Hippocampal formation (tissue), 2 donors: ENCODE measurements at places on chromosomes 4 and X.

GRCh38 chr4:128847082-128847724, 37.7 kb downstream of the JADE1 start:
- no peak for DNase-seq

DNA sequence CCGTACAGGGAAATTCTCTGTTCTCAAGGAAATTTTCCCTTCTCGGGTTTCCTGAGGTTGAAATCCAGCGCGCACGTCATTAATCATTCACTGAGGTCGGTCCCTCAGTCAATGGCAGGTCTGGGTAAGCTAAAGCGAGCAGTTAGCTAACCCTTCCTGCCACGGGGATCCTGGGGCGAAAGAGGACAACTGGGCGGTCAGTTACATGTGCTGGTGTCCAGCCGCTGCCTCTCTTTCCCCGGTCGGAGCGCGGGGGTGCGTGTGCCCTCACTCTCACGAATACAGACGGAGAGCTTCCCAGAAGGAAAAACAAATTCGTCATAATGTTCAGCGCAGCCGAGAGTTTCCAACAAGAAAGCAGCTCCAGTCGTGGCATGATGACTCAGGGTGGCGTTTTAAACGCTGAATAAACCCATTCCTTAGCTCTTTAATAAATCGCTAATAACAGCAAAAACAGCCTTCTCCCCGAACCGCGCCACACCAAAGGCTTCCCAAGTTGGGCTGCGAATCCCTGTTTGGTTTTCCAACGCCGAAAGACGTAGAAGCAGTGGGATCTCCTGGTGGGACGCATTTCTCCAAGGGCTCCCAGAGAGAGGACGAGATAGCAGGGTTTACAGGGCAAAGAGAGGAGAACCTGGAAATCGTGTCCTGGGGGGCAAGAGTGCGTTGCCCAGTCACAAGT, 752 bp upstream of the FGF5 start:
- DNase-seq = no peak

DNA sequence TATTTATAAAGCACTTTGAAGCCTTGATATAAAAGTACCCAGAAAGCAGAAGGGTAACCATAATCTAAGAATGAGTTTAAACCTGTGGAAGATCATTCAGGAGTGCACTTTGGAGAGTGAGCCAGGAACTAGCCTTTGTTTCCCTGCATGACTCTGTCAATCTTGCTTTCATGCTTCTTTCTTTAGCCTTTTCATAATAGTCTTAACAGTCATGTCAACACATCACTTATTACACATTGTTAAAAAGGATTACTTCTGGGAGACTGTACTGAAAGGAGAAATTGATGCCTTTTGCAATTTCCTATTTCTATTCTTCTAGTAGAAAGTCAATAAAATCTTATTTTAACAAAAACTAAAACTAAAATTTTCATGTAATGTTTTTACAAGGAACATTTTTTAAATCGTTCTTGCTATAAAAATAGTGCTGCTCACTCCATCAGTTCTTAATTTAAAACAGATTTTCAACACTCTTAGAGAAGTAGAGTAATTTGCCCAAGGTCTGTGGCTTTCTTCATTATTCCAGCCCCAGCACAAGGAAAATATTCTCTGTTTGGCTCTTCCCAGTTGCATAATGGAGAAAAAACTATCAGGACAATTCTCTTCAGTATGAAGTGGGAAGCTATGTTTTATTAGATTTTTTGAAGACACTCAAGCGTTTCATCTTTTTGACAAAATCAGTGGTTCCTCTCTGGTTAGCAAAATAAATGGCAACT, 35.4 kb upstream of the SPP1 start:
- DNase-seq = no peak

DNA sequence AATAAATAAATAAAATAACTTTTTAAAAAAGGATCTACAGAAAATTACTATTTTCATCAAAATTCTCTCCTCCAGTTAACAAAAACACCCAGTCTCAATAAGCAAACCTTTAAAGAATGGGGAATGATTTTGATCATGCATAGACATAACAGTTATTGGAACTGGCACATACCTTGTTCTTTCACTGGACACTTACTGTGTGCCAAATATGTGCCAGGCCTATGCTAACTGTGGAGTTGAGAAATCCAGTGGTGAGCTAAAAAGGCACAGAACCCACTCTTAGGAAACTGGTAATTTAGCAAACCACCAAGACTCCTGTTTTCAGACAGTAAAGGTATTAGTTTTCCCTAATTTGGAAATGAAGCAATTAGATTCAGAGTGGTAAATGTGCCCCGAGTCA, 39.1 kb downstream of the CLOCK start:
- DNase-seq = no peak

DNA sequence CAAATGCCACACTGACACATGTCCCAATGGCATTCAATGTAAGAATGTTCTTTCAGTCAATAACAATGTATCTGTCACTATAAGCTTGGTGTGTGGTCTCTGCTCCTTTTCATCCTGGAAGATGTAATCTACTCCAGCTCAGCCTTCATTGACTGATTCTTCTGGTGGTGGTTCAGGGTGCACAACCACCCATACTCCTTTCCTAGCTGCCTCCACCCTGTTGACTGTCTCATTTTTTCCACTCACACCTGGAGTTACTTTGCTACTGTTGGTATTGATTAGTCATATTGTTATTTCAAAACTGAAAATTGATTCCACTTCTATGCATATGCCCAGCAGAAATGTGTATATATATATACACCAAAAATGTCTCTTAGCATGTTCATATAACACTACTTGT, 140.5 kb downstream of the ASB9 start:
- DNase-seq = no peak

- DNase-seq = no peak
Measured at GRCh38 chrX:13917507-13917906, 100.6 kb upstream of the GPM6B start.

- no peak for DNase-seq
Measured at GRCh38 chrX:17549107-17549651, 174.2 kb downstream of the NHS start.

DNA sequence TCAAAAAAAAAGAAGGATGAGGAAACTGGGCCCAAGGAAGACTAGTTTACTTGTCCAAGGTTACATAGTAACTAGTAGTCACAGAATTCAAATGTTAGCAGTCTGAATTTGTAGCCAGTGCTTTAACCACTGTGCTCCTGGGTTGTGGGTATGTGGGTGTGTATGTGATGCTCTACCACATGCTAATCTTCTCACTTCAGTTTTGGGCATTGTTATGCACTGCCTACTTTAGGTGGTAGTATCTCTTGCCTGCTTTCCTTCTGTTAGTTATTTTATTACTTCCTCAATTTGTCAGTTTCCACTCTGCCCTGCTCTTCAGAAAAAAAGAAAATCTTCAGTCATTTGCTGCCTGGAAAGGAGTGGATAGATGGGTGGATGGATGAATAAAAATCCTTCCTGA, 219.2 kb downstream of the RPA4 start:
- DNase-seq = no peak

DNA sequence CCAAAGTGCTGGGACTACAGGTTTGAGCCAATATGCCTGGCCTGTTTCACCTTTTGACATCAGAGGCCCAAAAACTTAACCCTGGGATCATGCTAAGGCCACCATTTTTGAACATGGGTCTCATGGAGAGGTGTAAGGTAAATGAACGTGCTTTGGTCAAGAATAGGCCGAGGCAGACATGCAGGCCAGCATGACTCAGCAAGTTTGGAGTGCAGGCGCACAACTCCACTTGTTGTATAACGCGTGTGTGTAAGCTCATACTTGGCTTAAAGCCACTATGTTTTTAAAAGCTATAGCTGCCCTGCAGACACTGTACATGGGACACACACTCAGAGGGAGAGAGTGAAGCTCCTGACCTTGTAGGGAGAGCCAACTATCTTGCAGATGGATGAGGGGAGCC, 43.8 kb upstream of the HPSE start:
- no peak for DNase-seq

DNA sequence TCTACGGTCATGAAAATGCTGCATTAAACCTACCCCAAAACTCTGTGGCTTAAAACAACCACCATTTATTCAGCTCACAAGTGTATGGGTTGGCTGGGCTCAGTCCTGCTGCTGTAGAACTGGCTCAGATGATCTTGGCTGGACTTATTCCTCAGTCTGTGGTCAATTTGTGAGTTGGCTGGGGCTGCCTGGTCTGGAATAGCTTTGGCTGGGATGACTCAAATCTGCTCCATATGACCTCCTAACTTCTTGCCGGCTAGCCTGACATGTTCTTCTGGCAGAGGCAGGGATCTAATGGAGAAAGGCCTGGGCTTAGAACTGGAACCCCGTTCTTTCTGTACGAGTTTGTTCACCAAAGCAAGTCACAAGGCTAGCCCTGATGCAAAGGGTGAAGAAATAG, 71.7 kb downstream of the CFAP299 start:
- DNase-seq = no peak

- DNase-seq = peak; percentile 64
Measured at GRCh38 chr4:88818631-88819470, 121.2 kb upstream of the NAP1L5 start.

GRCh38 chr4:177225605-177226004, 84.1 kb upstream of the NEIL3 start:
- DNase-seq = no peak

DNA sequence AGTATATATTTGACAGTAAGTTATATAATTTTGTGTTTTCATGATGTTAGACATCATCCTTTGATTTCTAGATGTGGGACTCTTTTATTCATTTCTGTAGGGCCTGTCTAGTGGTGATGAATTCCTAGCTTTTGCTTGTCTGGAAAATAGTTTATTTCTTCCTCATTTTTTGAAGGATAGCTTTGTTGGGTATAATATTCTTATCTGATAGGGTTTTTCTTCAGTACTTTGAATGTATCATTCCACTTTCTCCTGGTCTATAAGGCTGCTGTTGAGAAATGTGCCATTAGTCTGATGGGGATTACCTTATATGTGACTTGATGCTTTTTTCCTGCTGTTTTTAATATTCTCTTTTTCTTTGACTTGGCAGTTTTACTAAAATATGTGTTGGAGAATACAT, 1104.5 kb downstream of the FAT4 start:
- DNase-seq = no peak

DNA sequence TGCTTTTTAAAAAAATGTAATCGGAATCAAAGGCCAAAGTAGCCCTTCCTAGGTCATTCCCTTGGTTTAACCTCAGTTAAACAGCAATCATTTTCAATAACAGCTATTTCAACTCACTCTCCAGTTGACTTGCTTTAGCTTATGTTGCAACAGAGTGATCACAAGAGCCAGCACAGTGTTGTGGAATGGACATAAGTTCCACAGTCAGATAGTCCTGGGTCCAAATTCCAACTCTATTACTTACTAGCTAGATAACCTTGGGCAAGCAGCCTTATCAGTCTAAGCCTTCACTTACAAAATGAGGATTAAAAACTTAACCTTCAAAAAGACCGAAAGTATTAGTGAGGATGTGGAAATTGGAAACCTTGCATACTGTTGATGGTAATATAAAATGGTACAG, 9.2 kb upstream of the GPC3 start:
- no peak for DNase-seq

DNA sequence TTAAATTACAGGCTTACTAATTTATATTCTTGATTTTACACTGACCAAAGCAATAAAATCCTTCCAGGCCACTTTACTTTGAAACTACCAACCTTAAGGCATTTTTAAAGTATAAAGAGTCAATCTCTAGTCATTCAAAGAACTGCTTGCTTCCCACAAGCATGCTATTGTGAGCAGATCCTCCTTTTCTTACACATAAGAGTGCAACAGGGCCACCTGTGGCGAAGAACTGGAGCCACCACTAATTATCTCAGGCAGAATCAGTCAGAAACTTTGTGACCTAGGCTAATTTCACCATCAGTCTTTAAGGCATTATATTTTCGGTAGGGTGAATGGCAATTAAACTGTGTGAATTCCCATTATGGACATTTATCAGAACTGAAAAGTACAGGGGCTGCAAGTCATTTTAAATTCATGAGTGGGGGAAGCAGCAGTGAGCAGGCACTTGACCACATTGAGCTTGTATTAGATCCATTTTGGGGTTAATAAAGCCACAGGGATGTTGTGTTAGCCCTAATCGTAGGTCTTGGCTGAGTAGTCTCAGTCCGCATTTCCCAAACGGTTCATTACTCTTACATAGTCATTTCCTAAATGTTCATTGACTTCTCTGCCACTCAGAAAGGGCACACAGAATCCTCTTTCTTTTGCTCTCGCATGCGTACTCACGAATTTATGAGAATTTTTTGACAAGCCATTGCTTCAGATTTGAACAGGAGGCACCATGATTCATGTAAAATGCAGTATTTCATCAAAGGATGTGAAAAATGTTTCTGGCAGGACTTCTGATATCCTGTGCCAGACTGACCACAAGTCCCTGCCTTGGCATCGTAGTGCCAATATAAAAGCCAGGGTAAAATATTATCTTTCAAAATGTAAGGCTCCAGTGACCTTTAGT, 39.8 kb downstream of the NPY2R start:
- no peak for DNase-seq

GRCh38 chr4:89303177-89303576, 4.4 kb downstream of the GPRIN3 start:
- DNase-seq = no peak

DNA sequence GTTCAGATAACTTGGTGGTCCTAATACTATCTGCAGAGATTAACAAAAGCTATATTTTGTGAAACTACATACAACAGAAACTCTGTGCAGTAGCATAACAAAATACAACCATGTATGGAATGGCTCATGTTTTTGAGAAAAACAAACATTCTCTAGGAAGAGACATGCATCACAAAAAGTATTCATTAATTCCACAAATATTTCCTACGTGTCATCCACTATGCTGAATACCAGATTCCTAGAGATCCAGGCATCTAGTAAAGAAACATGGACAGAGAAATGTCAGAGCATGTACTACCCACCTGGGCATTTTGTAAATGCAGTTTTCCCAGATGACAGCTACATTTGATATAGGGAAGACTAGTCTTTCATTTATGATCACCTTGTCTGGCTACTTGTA, 248.1 kb downstream of the OPHN1 start:
- DNase-seq = no peak

DNA sequence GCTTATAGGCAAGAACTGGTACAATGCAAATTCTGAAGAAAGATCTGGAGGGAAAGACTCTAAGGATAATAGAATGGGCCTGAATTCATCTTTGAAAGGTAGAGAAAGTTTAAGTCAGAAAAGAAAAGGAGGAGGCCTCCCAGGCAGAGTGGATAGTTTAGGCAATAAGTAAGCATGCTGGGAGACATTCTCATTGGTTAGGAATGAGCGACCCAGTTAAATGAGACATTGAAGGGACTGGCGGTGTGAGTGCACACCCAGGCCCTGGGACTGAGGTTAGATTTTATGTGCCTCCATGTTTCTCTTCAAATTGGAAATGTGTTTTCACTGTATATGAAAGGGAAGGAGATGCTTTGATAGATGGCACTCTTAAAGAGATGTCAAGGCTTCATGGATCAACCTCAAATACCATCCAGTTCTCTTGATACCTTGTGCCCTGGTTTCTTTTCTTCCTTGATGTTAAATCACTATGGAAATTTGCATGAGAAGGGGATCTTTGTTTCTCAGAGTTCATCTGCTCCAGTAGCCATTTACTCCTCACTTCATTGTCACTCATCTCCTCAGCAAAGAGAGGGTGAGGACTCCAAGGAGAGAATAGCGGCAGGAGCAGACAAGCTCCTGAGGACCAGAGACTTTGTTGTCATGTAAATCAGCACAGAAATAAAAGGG, 584.2 kb upstream of the INTU start:
- DNase-seq = no peak

GRCh38 chrX:139126493-139126892, 404.0 kb upstream of the F9 start:
- DNase-seq = no peak
